ENCODE measurements at places on chromosomes 6 and 20. TPM values are rescaled to one million over a fixed set of nuclear protein-coding genes. Genes with fewer than 3 reads are reported as not detected.

DNA sequence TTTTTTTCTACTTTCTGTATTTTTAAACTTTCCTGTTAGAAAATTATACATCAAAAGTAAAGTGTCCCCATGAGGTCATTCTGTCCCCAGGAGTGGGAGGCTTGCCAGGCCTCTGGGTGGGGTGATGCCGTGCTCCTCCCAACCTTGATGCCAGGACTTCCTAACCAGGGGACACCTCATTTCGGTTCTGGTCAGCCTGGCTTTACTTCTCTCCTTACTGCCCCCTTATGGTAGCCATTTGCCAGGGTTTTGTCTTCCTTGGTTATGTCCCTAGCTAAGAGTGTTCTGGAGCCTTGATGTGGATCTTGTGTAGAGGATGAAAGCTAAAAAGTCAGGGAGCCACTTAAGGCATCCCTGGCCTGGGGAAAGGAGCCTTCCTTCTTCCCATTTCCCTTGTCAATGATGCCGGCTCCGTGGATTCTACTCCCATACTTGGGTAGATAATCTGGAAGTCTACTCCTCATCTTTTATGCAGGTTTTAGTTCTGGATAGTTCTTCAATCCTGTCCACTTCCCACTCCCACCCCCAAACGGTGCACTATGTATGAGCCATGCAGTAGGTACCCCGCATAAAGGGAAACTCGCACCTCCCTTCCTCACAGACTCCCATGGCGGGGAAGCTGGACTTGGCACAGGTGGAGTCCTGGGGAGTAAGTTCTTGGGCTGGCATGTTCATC lies 164.1 kb upstream of the SALL4 start:
- H3K27me3 ChIP-seq: no peaks in the 10 kb centered on the region
- no peak for DNase-seq
- H3K4me1 ChIP-seq: no peaks in the 10 kb centered on the region
- no peak overlapping the region for H3K4me3 ChIP-seq
- H3K27ac ChIP-seq: no peak overlapping the region

- H3K36me3 ChIP-seq: no peaks in the 10 kb centered on the region
- no peaks in the 10 kb centered on the region for H3K27me3 ChIP-seq
- no peak overlapping the region for H3K27ac ChIP-seq
- no peak for DNase-seq
- no peaks in the 10 kb centered on the region for H3K4me1 ChIP-seq
- H3K4me3 ChIP-seq: no peak overlapping the region
Observed at GRCh38 chr6:54892831-54893230, 46.3 kb downstream of the FAM83B start.

GRCh38 chr6:136446579-136447187 lies 103.5 kb downstream of the MAP7 start:
- no peak overlapping the region for H3K4me3 ChIP-seq
- no peak for DNase-seq
- H3K36me3 ChIP-seq: no peaks in the 10 kb centered on the region

- H3K4me1 ChIP-seq: no peaks in the 10 kb centered on the region
- no peak overlapping the region for H3K4me3 ChIP-seq
- no peak overlapping the region for H3K27ac ChIP-seq
- no peak for DNase-seq
Observed at GRCh38 chr6:44662461-44663121, 275.1 kb downstream of the CDC5L start.

- peak; percentile 48 for DNase-seq
- H3K27ac ChIP-seq: peak overlapping the region; percentile 96
- H3K27me3 ChIP-seq: no peaks in the 10 kb centered on the region
- H3K4me3 ChIP-seq: peak overlapping the region; percentile 85
- H3K4me1 ChIP-seq: peaks cover 87% of the 10 kb centered on the region
Observed at GRCh38 chr20:45344168-45344860, 3.9 kb downstream of the SDC4 start.

DNA sequence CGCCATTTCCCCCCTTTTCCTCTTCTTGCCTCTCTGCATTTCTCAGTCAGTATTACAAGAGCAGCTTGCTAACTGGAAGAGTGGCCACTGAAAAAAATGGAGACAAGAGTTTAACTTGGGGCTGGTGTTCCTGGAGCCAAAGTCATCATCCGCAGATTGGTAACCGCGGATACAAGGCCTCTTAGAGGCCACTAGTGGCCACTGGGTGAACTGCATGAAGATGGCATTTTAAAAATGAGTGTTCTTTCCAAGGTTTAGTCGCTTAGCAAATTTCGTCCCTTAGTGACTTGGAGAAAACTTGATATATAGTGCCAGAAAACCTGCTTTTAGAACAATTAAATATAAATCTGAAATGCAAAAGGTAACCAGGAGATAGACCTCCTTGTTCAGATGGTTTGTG lies 4.8 kb downstream of the F13A1 start:
- no peaks in the 10 kb centered on the region for H3K4me1 ChIP-seq
- DNase-seq: no peak
- no peaks in the 10 kb centered on the region for H3K36me3 ChIP-seq
- no peak overlapping the region for H3K27ac ChIP-seq
- no peaks in the 10 kb centered on the region for H3K27me3 ChIP-seq
- no peak overlapping the region for H3K4me3 ChIP-seq

DNA sequence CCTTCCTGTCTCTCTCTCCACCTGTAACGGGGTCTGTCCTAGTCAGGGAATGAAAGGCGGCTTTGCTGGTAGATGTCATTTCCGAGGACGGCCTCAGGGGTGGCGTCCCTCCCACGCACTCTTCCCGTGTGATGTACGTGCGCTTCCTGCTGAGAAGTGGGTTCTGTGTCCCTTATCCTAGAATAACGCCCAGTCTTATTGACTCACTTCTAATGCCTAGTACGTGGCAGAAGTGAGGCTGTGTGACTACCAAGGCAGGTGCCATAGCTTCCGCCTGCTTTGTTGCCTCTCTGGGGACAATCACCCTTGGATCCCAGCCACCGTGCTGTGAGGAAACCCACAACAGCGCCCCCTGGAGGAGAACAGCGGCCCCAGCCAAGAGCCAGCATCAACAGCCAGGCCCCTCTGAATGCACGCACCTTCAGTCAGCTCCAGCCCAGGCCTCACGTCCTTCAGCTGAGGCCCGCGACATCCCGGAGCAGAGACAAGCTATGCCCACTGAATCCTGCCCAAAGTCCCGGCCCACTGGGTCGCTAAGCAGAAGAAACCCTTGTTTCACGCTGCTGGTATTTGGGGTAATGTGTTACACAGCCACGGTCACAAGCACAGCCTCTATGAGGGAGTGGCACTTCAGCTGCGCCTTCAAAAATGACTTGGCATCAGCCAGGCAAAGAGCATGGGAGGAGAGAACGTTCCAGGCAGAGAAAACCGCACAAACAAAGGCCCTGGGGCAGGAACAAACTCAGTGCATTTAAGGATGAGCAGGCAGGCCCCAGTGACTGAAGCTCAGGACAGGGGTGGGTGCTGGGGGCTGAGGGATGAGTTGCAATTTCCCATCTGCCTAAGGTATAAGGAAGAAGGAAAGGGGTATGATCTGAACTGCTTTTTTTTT lies 224.2 kb downstream of the NFATC2 start:
- no peak overlapping the region for H3K27ac ChIP-seq
- DNase-seq: no peak
- no peak overlapping the region for H3K4me3 ChIP-seq
- no peaks in the 10 kb centered on the region for H3K27me3 ChIP-seq

DNA sequence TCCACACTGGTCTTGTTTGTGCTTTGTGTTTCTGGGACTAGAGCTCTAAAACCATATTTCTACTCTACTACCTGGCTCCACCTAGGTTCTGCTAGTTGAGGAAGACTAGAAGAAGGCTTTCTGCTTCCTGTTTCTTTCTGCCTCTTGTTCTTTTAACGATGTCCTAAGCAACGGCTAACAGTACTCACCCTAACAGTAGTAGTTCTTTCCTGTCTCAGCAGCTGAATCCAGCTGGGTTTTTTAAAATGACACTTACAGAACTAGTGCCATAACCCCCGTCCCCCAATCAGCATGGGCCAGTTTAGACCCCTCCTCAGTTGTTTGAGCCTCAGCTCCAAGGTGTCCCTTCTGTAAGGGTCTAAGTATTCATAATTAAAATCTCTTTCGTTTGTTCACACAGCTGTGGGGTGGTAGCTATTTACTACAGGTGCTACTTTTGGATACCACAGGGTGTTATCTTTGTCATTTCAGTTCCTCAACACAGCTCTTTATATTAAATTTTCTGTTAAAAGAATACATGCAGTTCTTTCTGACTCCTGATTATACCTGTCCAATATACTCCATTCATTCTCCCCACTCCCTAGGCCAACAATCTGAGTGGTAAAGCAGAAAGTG lies 790.2 kb downstream of the DHX35 start:
- no peak overlapping the region for H3K4me3 ChIP-seq
- H3K27me3 ChIP-seq: no peaks in the 10 kb centered on the region
- DNase-seq: no peak
- H3K36me3 ChIP-seq: no peaks in the 10 kb centered on the region
- H3K4me1 ChIP-seq: no peaks in the 10 kb centered on the region

- H3K4me3 ChIP-seq: peak overlapping the region; percentile 90
- peak overlapping the region; percentile 99 for H3K27ac ChIP-seq
- H3K4me1 ChIP-seq: peaks cover 3% of the 10 kb centered on the region
- no peaks in the 10 kb centered on the region for H3K27me3 ChIP-seq
Observed at GRCh38 chr6:134176264-134176975, 124.0 kb upstream of the SLC2A12 start.

DNA sequence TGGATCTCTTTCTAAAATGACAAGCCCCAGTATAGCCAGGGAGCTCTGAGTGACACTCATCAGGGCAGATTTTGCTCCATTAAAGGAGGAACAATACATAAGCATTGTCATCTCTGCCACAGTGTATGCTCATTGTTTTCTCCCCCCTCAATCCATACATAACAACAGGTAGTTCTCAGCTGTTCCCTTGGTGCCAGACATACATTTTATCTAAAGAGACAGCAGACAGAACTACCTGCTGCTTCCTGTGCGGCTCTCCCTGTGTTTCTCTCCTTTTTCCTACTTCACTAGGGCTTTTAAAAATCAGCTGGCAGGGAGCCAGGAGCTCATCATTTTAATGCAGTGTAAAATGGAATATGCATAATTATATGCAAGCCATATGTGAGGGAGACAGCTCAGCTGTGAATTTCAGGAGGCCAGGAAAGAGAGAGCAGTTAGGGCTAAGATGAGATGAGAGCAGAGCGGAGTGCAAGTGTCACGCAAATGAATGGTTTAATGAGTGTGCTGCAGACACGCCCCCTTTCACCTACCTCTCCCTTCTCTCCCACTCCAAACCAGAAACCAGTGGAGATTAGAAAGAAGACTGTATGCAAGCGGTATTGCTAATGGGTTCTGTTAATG lies 96.0 kb downstream of the SOBP start:
- no peak overlapping the region for H3K4me3 ChIP-seq
- no peaks in the 10 kb centered on the region for H3K36me3 ChIP-seq
- no peaks in the 10 kb centered on the region for H3K27me3 ChIP-seq
- DNase-seq: no peak

- no peaks in the 10 kb centered on the region for H3K36me3 ChIP-seq
- no peaks in the 10 kb centered on the region for H3K4me1 ChIP-seq
- H3K4me3 ChIP-seq: no peak overlapping the region
- H3K27me3 ChIP-seq: no peaks in the 10 kb centered on the region
- DNase-seq: no peak
- H3K27ac ChIP-seq: no peak overlapping the region
Observed at GRCh38 chr6:169119669-169120068, 134.0 kb downstream of the THBS2 start.

DNA sequence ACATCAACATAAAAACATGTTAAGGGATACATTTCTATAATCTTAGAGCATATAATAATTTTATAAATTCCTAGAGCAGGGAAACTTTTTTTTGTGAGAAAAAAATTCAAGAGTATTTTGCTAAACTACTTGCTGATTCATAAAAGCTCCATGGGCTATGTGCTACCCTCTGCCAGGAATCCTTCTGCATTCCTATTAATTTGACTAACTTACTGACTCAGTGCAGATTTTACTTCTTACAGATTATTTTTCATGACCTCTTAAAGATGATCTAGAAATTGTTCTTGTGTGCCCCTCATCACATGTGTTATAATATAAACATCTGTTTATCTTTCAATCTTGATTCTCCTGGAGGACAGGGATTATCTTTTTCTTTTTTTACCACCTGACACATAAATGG lies 5.7 kb downstream of the VTA1 start:
- no peak overlapping the region for H3K27ac ChIP-seq
- peaks cover 14% of the 10 kb centered on the region for H3K4me1 ChIP-seq
- no peaks in the 10 kb centered on the region for H3K36me3 ChIP-seq
- H3K4me3 ChIP-seq: no peak overlapping the region

DNA sequence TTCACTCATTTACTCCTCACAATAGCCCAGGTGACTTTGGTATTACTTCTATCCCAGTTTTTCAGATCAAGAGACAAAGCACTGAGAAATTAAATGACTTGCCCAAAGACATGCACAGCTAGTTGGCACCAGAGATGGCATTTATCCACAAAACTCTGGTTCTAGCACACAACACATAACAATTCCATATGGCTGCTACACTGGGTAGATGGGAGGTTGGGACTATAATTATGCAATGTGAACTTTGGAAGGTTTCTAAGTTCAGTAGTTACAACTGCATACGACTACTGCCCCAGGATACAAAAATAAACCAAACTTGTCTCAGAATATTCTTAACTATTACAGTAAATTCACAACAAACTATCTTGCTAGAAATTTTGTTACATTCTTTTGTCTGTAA lies 54.2 kb upstream of the MLIP start:
- H3K4me3 ChIP-seq: no peak overlapping the region
- peaks cover 20% of the 10 kb centered on the region for H3K4me1 ChIP-seq
- DNase-seq: no peak

DNA sequence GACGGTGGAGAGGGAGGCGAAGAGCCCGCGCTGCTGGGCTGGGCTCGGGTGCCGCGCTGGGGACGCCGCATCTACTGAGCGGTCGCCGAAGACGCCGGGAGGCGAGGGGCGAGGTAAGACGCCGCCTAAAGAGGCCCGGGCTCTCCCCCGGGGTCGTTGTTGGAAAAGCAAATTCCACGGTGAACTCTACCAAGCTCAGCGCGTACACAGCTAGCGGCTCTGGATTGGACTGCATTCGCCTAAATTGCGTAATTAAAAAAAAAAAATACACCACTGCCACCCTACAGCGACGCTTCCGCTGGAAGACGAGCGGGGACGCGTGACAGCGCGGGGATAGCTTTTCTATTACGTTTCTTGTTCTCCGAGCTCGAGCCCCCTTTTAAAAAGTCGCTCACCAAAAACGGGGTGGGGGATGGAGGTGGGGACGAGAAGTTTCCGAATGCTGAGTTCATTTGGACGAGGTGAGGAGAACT lies 92.0 kb upstream of the PRDM1 start:
- H3K36me3 ChIP-seq: no peaks in the 10 kb centered on the region
- DNase-seq: no peak

DNA sequence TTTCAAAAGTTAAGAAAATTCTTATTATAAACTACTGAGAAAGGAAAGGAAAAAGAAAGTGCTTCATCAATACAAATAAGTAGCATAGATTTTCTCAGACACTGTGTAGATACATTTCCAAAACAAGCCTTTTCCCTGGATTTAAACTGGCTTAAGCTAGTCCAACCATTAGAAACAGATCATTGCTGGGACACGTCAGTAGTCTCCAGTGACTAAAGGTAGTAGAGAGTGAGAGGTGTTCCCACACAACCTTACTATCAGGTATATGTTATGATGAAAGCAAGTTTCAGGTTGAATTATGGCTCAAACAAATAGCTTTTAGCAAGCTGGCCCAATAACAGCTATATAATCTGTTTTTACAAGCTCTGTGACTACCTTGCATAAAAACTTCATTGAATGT lies 47.3 kb upstream of the SLC2A12 start:
- no peaks in the 10 kb centered on the region for H3K36me3 ChIP-seq
- no peaks in the 10 kb centered on the region for H3K27me3 ChIP-seq
- no peak for DNase-seq

The DEFB129 gene
- total RNA-seq: not detected

The SLC22A23 gene
- 5.1 TPM for total RNA-seq
